ENCODE measurements at places on chromosomes 5 and 9. TPM values are rescaled to one million over a fixed set of nuclear protein-coding genes. Genes with fewer than 3 reads are reported as not detected.

The ACSL6 gene
- total RNA-seq = 2.6 TPM

The TLX3 gene
- total RNA-seq = not detected

The SLC27A6 gene
- total RNA-seq = 22.5 TPM

The SELENOP gene
- 119 TPM for total RNA-seq

The NMUR2 gene
- total RNA-seq = not detected

The DTWD2 gene
- 10.5 TPM for total RNA-seq

The ADAMTS2 gene
- 24.5 TPM for total RNA-seq

DNA sequence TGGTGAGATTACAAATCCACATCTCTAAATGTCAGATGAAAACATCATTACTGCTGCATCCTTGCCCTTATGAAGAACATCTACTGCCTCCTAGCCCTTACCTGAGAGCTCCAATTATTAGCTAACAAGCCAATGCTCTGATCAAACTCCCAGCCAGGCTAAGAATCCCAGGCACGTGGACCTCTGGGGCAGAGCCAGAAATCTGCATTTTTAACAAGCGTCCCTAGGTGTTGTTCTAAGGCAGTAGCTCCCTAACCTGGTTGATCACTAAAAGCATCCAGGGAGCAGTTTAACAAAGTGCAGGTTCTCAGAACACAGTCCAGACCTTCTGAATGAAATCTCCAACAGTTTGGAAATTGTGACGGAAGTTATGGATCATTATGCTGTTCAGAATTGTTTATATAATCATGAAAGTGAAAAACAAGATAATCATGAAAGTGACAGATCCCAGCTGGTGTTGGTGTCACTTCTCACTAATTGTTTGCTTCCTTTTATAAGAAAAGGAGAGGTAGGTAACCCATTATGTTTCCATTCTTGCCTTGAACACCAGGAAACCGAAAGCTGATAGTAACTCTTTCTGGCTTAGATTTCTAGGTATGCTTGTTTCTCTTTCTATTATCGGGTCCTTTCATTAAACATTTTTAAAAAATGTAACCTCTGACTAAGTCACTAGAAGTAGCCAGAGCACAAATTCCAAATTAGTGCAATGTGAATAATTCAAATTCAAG, 216.5 kb upstream of the NR4A3 start:
- no peaks in the 10 kb centered on the region for H3K27me3 ChIP-seq
- DNase-seq = peak; percentile 79
- no peaks in the 10 kb centered on the region for H3K36me3 ChIP-seq
- no peak overlapping the region for H3K27ac ChIP-seq
- no peaks in the 10 kb centered on the region for H3K4me1 ChIP-seq

GRCh38 chr9:99385215-99385614, 163.1 kb downstream of the SEC61B start:
- no peaks in the 10 kb centered on the region for H3K27me3 ChIP-seq
- no peak overlapping the region for H3K4me3 ChIP-seq
- H3K27ac ChIP-seq = no peak overlapping the region

DNA sequence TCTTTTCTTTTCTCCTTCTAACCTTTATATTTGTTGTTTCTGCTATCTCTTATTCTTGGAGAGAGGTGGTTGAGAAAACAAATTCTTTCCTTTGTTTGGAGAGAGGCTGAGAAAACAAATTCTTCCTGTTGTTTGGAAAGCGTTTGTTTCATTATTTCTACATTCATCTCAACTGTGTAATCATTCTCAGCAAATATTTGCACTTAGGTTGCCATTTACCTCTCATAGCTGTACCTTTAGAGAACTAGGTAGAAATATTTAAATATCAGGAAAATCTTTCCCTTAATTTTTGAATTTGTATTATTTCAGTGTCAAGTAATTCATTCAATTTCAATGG, 1824.4 kb upstream of the CDH9 start:
- no peak for DNase-seq
- no peak overlapping the region for H3K27ac ChIP-seq
- no peaks in the 10 kb centered on the region for H3K27me3 ChIP-seq
- H3K4me1 ChIP-seq = no peaks in the 10 kb centered on the region

- H3K36me3 ChIP-seq = no peaks in the 10 kb centered on the region
- H3K4me1 ChIP-seq = peaks cover 99% of the 10 kb centered on the region
- peak overlapping the region; percentile 86 for H3K27ac ChIP-seq
- no peak overlapping the region for H3K4me3 ChIP-seq
- H3K27me3 ChIP-seq = no peaks in the 10 kb centered on the region
Measured at GRCh38 chr9:35518225-35518821, 28.4 kb downstream of the RUSC2 start.

GRCh38 chr5:24916863-24917262, 272.1 kb upstream of the CDH10 start:
- no peaks in the 10 kb centered on the region for H3K36me3 ChIP-seq
- H3K4me3 ChIP-seq = no peak overlapping the region
- H3K27ac ChIP-seq = no peak overlapping the region
- no peaks in the 10 kb centered on the region for H3K27me3 ChIP-seq
- no peak for DNase-seq

DNA sequence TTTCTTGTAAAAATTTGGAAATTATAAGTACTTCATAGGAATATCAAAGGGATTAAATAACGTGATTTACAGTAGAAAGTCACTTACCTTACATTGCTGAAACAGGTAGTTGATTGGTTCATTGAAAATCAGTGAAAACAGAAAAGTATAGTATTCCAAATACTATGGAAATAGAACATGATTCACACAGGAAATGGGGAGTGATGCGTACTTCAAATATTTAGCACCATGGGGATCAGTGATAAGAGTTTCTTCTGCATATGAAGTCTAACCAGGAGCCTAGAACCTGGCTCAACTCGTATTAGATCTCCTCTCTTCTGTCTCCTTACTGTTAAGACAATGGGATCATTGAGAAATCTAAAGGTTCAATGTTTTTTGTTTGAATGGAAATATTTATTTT, 133.3 kb downstream of the FAM174A start:
- no peaks in the 10 kb centered on the region for H3K36me3 ChIP-seq
- no peaks in the 10 kb centered on the region for H3K27me3 ChIP-seq
- no peak overlapping the region for H3K4me3 ChIP-seq
- H3K27ac ChIP-seq = no peak overlapping the region
- no peak for DNase-seq
- no peaks in the 10 kb centered on the region for H3K4me1 ChIP-seq

DNA sequence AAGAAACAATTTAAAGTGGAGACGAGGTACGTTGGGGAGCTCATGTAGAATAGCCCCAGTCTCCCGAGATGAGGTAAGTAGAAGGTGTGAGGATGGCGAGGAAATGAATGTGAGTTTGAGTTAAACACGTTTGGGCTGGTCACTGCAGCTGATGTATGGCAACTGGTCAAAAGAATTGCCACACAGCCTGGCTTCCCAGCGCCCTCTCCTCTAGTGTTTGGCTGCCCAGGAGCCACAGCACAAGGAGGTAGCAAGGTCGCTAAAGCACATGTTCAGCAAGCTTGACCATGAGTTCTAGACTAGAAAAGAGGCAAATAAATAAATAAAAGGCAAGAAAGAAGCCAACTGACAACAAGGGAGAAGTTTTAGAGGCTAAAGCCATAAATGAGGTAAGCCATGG, 21.4 kb upstream of the LECT2 start:
- no peak overlapping the region for H3K27ac ChIP-seq
- H3K27me3 ChIP-seq = no peaks in the 10 kb centered on the region
- DNase-seq = no peak
- no peak overlapping the region for H3K4me3 ChIP-seq
- H3K36me3 ChIP-seq = no peaks in the 10 kb centered on the region

GRCh38 chr9:37436540-37436939, 14.0 kb downstream of the GRHPR start:
- DNase-seq = no peak
- H3K27ac ChIP-seq = no peak overlapping the region

DNA sequence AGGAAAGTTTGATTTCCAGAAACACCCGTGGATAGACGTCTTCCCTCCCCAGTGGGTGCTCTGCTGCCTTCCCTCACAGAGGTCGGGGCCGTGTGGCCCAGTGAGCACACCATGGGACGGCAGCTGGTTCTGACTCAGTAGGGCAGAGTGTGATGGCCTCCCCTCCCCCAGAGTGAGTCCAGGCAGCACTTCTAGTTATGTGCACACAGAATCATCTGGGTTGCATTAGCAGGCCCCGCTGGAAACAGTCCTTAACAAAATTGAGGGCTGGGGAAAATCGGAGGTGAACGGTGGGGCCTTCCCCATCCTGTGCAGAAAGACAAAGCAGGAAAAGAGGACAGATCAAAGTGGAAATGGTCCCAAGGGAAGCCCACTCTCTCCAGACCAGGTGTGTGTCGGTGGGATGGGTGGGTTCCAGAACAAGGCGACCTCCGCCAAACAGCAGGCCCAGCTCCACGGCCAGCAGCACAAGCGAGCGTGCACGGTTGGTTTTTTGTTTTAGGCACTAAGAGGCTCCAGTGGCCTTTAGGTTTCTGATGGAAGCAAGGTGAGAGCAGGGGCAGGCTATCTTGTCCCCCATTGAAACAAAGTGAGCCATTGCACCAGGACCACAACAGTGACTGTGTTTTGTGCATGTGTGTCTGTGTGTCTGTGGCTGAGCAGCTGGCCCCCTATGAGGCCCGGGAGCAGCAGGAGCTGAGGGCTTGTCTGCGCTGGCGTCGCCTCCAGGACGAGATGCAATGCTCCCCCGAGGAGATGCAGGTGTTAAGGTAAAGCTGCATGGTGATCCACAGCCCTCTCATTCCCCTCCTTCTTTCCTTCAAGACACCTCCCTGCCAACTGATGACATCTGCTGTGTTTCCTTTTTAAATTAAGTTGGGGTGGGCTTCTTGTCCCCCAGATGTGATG, 201.5 kb downstream of the AOPEP start:
- no peak overlapping the region for H3K27ac ChIP-seq
- DNase-seq = no peak
- H3K36me3 ChIP-seq = no peaks in the 10 kb centered on the region
- H3K4me1 ChIP-seq = peaks cover 21% of the 10 kb centered on the region
- H3K4me3 ChIP-seq = no peak overlapping the region
- no peaks in the 10 kb centered on the region for H3K27me3 ChIP-seq

- no peaks in the 10 kb centered on the region for H3K27me3 ChIP-seq
- H3K4me3 ChIP-seq = no peak overlapping the region
- H3K4me1 ChIP-seq = no peaks in the 10 kb centered on the region
- DNase-seq = no peak
- H3K36me3 ChIP-seq = no peaks in the 10 kb centered on the region
Measured at GRCh38 chr9:7756088-7756487, 43.5 kb downstream of the DMAC1 start.

DNA sequence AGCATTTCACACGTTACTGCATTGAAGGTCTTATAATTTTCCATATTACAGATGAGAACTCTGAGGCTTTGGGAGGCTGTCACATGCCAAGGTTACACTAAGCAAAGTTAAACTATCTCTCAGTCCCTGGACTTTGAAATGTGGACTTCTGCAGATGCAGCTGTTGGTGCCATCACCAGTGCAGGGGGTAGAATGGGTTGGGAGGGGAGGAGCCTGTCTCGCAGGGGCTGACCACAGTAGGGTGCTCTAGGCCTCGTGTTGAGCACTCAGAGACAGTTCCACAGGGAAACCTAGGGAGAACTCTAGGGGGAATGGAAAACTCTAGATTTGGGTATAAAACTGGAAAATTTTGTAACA, 220.9 kb downstream of the MAPKAP1 start:
- H3K36me3 ChIP-seq = no peaks in the 10 kb centered on the region
- DNase-seq = peak; percentile 90
- peak overlapping the region; percentile 31 for H3K27ac ChIP-seq
- H3K4me1 ChIP-seq = peaks cover 46% of the 10 kb centered on the region
- H3K4me3 ChIP-seq = no peak overlapping the region

DNA sequence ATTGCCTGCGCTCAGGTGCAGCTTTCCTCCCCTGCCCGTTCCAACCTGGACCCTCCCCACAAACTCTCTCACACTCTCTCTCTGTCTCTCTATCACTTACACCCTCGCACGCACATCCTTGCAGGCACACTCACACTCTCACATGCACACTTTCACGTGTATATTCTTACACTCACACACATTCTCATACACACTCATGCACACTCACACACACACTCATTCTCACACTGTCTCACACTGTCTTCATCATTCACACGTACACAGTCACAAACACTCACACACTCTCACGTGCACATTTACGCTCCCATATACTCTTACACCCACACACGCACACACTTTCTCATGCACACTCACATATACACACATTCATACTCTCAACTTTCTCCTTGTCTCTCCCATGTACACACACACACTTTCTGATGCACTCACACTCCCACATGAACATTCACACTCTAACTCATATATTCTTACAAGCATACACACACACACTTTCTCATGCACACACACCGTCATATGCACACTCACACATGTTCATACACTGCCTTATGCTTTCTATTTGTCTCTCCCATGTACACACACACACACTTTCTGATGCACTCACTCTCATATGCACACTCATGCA, 229.3 kb downstream of the SNX18 start:
- no peaks in the 10 kb centered on the region for H3K27me3 ChIP-seq
- no peak overlapping the region for H3K27ac ChIP-seq
- peak; percentile 86 for DNase-seq
- no peak overlapping the region for H3K4me3 ChIP-seq
- H3K4me1 ChIP-seq = peaks cover 14% of the 10 kb centered on the region
- no peaks in the 10 kb centered on the region for H3K36me3 ChIP-seq

- H3K4me1 ChIP-seq = peaks cover 15% of the 10 kb centered on the region
- H3K36me3 ChIP-seq = no peaks in the 10 kb centered on the region
- no peak overlapping the region for H3K4me3 ChIP-seq
- no peak overlapping the region for H3K27ac ChIP-seq
- H3K27me3 ChIP-seq = no peaks in the 10 kb centered on the region
Measured at GRCh38 chr5:110909415-110909814, 162.1 kb upstream of the TSLP start.

DNA sequence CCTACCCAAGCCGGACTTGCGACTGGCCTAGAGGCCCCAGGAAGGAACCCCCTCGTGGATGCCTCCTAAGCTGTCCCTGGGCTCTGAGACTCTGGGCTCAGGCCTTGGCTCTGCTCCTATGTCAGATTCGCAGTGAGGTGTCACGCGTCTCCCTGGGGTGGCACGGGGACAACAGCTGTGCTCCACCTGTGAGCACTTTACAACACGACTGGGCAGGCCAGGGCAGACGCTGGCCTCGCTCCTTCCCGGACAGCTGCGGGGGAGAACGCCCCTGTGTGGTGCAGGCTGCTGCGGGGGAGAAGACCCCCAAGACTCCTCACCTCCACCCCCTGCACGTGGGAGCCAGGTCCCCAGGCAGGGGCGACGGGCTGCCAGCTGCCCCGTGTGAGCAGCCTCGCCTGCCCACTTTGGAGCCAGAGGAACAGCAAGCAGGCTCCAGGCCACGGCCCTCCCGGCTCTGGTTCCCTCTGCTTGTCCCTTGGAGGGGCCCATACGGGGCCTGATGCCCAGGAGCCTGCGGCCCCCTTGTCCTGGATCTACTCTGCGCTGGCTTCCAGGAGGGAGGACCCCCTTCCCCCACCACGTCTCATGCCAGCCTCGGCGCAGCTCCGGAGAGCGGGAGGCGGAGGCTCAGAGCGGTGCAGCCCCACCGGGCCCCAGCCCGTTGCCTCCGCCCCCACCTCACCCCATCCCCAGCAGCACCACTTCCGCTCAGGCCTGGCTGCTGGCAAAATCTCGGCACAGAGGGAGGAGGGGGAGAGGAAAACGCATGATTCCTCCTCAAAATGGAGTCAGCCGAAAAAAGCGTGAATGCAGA, 36.0 kb downstream of the SARDH start:
- no peaks in the 10 kb centered on the region for H3K36me3 ChIP-seq
- peak overlapping the region; percentile 1 for H3K27ac ChIP-seq
- peaks cover 8% of the 10 kb centered on the region for H3K4me1 ChIP-seq
- H3K27me3 ChIP-seq = peaks cover 37% of the 10 kb centered on the region
- no peak for DNase-seq

- no peak overlapping the region for H3K4me3 ChIP-seq
- peak; percentile 90 for DNase-seq
- no peaks in the 10 kb centered on the region for H3K27me3 ChIP-seq
Measured at GRCh38 chr5:1555011-1555807, 31.4 kb upstream of the LPCAT1 start.

Data from esophagus muscularis mucosa (tissue), 4 donors.